ENCODE measurements at places on chromosomes 5 and 9. TPM values are rescaled to one million over a fixed set of nuclear protein-coding genes. Genes with fewer than 3 reads are reported as not detected.
A peak's percentile ranks its signal among the peaks of the same experiment; 100 is the strongest.

GRCh38 chr5:143653256-143653655, 158.7 kb upstream of the HMHB1 start:
- DNase-seq: no peak
- H3K4me3 ChIP-seq: no peak overlapping the region
- H3K27ac ChIP-seq: no peak overlapping the region
- peaks cover 4% of the 10 kb centered on the region for H3K4me1 ChIP-seq
- no peaks in the 10 kb centered on the region for H3K27me3 ChIP-seq

DNA sequence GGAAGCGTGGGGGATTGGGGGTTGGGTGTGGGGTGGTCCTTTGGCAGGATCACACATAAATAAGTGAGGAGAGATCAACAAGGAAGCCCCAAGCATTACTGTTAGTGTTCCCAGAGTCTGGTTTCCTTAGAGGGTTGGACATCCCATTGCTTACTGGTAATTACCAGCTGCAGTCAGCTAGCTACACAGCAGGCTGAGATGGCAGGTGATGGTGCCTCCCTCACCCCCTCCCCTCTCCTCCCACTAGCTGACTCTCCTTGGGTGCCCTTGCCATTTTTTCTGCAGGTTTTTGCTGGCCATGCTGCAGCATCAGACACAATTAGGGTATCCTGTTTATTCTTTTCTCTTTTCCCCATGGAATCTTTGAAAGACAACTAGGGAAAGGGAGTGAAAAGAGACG, 107.5 kb upstream of the TLR4 start:
- no peak for DNase-seq
- no peaks in the 10 kb centered on the region for H3K27me3 ChIP-seq
- H3K4me3 ChIP-seq: no peak overlapping the region

GRCh38 chr5:60487885-60488442, 212.0 kb downstream of the DEPDC1B start:
- H3K4me3 ChIP-seq: no peak overlapping the region
- no peaks in the 10 kb centered on the region for H3K36me3 ChIP-seq
- no peaks in the 10 kb centered on the region for H3K4me1 ChIP-seq
- DNase-seq: peak; percentile 23
- no peak overlapping the region for H3K27ac ChIP-seq
- no peaks in the 10 kb centered on the region for H3K27me3 ChIP-seq

DNA sequence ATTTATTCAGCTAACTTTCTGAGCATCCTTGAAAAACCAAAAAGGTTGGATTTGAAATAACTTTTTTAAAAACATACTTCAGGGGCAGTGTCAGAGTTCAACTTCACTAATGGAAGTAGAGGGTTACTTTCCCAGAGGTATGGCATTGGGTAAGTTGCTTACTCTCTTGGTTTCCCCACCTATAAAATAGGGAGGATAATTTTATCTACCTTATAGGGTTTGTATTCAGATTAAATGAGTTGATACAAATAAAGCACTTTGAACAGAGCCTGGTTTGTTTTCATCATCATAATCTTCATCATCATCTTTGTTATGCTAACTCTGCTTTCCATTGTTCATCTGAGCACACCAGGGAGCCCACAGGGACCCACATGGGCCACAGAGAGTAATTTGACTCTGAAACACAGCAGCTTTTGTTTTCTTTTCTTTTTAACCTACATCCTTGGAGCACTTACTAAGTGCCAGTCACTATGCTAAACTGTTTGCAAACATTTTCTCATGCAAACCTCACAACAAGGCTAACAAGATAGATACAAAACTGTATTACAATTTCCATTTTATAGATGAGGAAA, 179.1 kb upstream of the SLC24A2 start:
- DNase-seq: no peak
- H3K4me3 ChIP-seq: no peak overlapping the region
- no peak overlapping the region for H3K27ac ChIP-seq
- no peaks in the 10 kb centered on the region for H3K4me1 ChIP-seq
- no peaks in the 10 kb centered on the region for H3K27me3 ChIP-seq

GRCh38 chr9:36486933-36487481, 85.7 kb upstream of the MELK start:
- H3K27ac ChIP-seq: peak overlapping the region; percentile 95
- peak overlapping the region; percentile 92 for H3K4me3 ChIP-seq
- peaks cover 22% of the 10 kb centered on the region for H3K4me1 ChIP-seq
- H3K36me3 ChIP-seq: no peaks in the 10 kb centered on the region

GRCh38 chr5:39453606-39454005, 28.8 kb upstream of the DAB2 start:
- no peaks in the 10 kb centered on the region for H3K4me1 ChIP-seq
- no peaks in the 10 kb centered on the region for H3K36me3 ChIP-seq
- no peaks in the 10 kb centered on the region for H3K27me3 ChIP-seq
- no peak overlapping the region for H3K4me3 ChIP-seq

DNA sequence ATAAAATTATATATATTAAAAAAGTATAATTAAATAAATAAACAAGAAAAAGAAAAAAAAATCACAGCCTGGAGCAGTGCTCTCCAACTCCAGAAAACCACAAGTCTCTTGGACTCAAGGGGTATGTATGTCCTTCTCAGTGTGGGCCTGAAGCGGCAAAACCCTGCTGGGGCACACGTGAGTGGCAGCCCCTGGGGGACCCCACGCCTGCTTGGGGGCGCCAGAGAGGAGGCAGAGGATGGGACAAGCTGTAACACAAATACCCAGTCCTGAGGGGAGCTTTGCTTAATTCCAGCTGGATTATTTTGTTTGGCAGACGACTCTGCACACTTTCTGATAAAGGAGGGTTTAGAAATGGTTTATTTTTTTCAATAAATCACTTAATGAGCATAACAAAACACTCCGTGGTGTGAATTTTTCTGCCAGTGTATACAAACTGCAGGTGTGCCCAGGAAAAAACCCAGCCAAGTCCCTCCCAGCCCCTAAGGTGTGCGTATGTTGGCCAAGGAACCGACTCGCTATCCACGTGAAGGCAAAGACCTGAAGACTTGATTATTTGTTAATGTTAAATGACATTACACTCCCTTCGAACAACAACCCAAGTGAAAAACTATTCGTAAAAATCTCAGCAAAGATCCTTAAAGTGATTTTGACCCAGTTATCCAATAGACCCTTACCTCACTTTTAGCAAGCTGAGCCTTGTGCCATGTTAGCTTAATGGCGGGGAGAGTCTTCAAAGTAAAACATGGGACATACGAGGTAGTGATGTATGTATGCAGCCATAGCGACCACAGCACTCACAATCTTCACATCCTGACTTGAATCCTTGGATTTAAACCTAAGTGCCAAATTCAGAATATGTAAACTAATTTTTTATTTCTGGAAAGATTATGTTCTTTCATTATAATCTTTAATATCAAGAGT, 32.9 kb downstream of the ANKH start:
- H3K4me1 ChIP-seq: no peaks in the 10 kb centered on the region
- DNase-seq: peak; percentile 67
- H3K4me3 ChIP-seq: no peak overlapping the region
- H3K27ac ChIP-seq: no peak overlapping the region

DNA sequence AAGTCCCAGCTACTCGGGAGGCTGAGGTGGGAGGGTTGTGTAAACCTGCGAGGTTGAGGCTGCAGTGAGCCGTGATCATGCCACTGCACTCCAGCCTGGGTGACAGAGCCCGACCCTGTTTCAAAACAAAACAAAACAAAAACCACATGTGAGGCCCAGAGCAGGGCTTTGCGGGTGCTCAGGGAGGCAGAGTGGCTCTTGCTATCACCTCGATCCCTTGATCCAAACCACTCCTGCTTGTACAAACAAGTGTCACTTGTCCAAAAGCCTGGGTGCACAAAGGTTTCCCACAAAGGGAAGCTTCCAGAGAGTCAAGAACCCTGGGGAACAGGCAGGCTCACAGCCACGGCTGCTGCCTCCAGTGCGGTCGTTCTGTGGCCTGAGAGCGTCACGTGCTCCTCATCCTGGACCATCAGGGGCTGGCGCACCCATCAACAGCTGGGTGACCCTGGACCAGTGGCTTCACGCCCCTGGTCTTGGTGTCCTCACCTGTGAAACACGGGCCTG, 162.7 kb downstream of the C9orf50 start:
- H3K27ac ChIP-seq: peak overlapping the region; percentile 97
- H3K36me3 ChIP-seq: no peaks in the 10 kb centered on the region
- peak; percentile 55 for DNase-seq

CTXN3 gene
- total RNA-seq: not detected

CCNO gene
- 2.4 TPM for total RNA-seq

SPRY4 gene
- 81.2 TPM for total RNA-seq

FABP6 gene
- 4.4 TPM for total RNA-seq

- H3K27ac ChIP-seq: no peak overlapping the region
- H3K36me3 ChIP-seq: no peaks in the 10 kb centered on the region
- no peak for DNase-seq
These were observed 75.0 kb downstream of the TTC39B start for GRCh38 chr9:15231788-15232635.

HACD4 gene
- 17.7 TPM for total RNA-seq

- no peak overlapping the region for H3K27ac ChIP-seq
- no peaks in the 10 kb centered on the region for H3K36me3 ChIP-seq
- no peak for DNase-seq
- H3K27me3 ChIP-seq: no peaks in the 10 kb centered on the region
These were observed 166.0 kb downstream of the ADAMTSL1 start for GRCh38 chr9:18639911-18640310.

GRCh38 chr9:76644171-76644570, 120.1 kb upstream of the PCA3 start:
- no peak for DNase-seq
- H3K27ac ChIP-seq: no peak overlapping the region
- H3K36me3 ChIP-seq: no peaks in the 10 kb centered on the region
- peaks cover 8% of the 10 kb centered on the region for H3K4me1 ChIP-seq
- H3K4me3 ChIP-seq: no peak overlapping the region

Measured in upper lobe of left lung (tissue), 6 donors.